ENCODE measurements at places on chromosomes 2 and 18.

DNA sequence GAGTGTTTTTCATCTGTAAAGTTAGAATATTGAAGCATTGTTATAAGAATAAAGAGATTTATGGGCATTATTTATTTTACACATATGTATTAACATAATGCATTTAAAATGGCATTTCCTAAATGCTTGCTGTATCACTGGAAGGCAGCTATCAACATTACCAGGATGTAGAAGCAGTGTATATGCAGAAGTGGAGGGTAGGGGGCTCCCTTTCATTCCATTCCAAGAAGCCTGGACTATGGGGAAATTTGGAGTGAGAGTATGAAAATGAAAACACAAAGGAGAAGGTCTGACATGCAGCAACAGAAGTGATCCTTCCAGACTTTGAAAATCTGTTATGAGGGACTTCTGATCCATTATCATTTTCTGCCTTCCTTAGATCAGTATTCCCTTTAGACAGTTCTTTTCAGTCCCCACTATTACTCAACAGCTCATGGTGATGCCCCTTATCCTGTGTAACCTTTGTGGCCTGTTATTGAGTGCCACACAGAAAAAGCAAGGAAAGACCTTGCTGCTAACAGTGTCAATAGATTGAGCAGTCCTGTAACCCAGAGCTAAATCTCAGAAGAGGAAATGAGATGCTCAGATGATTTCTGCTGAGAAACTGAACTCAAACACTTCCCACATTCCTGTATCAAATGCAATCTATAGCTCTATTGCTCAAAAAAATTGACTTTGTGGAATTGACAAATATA is 216.6 kb downstream of the HNMT start:
- DNase-seq = no peak

GRCh38 chr18:50819027-50819727 is 639 bp downstream of the MRO start:
- DNase-seq = no peak

DNA sequence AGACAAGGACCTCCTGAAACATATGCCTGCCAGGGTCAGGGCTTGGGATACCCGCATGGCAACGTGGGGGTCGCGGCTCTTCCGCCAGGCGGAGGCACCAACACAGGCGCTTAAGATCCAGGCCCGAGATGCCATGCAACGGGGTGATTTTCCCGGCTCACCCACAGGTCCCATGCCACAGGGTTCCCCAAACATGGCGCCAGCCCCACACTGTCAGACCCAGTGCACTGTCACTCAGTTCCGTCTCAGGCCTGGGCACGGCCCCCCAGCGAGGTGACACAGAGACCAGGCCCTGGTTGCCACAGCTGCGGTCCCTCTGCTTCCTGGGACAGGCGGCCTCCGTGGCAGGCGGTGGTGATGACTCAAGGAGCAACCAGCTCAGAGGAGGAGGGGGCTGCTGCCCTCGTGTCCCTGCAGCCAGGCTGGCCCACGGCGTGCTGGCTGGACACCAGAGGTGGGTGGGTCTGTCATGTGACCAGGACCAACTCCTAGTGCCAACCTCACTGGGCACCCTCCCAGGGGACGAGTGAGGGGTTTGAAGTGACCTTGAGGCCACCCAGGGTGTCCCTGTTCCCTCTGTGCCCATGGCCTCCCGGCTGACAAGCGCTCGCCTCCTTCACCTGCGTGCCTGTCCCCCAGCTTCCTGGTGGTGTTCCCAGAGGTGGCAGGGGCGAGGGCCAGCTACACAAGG is 4.9 kb downstream of the PDCD1 start:
- DNase-seq = peak; percentile 70

- no peak for DNase-seq
Observed at GRCh38 chr18:35045121-35045520, 3.9 kb downstream of the MAPRE2 start.

DNA sequence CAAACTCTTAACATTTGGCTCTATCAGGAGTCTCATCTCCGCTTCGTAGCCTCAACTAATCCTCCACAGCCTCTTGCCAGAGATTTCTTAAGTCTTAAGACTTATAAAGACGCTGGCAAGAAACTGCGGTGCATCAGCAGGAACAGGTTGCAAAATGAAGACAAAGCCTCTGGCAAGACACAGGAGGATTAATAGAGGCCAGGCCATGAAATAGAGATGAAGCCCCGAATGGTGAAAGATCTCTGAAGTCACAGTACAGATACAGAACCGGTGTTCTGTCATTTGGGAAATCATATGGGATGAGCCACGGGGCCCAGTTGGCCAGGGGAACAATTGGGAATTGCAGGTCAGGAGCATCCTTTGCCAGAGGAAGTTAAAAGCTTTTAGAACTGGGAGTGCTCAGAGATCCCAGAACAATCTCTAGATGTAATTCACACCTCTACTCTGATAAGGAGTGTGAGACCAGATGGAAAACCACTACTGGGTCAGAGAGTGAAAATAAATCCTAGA is 190.9 kb upstream of the FOSL2 start:
- DNase-seq = no peak

DNA sequence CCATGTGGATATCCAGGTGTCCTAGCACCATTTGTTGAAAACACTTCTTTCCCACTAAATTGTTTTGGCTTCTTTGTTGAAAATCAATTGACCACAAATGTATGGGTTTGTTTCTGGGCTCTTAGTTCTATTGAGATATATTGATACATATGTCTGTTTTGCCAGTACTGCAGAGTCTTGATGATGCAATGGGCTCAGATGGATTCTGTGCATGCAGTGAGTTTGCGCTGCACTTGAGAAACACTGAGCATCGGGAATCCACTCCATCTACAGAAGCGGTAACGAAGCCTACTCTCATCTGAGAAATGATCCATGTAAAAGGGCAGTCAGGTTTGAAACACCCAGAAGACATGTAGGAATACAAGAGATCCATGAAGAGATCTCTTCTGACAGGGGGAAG is 21.9 kb upstream of the DNAJC10 start:
- DNase-seq = no peak

DNA sequence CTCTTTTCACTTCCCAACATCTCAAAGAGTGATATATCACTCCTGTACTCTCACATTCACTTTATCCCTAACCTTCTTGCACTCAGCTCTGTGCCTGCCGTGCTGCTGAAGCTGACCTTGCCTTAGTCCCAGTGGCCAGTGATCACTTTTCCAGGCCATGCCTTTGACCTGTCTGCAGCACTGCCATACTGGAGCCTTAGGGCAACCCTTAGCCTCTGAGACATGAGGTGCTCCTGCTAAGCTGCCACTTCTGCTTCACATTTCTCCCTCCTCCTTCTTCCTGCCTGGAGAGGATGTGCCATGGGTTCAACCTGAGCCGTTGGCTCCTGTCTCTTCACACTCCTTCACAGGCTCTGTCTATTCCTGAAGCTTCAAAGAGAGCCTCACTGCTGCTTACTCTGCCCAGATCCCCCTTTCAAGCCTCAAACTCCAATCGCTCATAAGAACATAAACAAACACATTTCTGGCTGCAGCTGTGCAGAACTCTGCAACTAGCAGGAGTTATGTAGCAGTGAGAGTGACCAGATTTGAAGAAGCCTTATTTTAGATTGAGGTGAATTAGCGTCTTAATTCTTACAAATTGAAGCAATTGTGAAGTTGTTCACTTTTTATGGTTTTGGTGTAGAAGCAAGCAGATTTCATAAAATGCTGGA is 716.2 kb upstream of the FANCL start:
- DNase-seq = no peak

DNA sequence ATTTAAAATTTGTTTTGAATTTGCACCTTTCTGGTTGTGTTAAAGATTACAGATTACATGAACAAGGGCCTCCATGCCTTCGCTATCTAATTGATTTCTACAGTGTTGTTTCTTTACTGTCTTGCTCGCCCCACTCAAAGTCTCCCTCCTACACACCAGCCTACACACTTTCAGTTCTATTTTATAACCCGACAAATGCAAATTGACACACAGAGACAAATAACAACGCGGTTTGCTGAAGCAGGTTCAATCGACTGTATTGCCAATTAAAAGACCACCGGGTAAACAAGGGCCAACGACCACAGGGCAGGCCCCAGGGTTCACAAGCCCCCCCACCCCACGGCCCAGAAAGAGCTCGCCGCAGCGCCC is 869 bp downstream of the STARD7 start:
- no peak for DNase-seq

DNA sequence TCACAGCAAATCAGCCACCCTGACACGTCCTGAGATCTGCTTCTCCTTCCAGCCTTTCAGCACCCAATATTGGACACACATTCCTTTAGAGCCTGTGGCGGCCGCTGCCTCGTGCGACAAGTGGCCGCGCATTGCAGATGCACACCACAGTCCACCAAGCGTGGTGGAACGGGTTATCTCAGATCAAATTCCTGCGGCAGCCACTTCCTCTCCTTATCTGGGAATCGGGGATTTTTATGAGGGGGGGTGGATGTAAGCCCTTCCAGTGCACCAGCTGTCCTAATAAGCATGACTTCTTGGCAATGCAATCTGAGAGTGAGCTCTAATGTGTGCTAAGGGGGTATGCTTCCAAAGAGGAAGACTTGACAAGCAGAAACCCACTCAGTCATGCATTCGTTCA is 18.3 kb upstream of the BMP10 start:
- DNase-seq = no peak
